ENCODE measurements at places on chromosomes 4 and X.
A peak's percentile ranks its signal among the peaks of the same experiment; 100 is the strongest.

GRCh38 chrX:28135378-28136047 lies 154.3 kb upstream of the DCAF8L1 start:
- DNase-seq: no peak

DNA sequence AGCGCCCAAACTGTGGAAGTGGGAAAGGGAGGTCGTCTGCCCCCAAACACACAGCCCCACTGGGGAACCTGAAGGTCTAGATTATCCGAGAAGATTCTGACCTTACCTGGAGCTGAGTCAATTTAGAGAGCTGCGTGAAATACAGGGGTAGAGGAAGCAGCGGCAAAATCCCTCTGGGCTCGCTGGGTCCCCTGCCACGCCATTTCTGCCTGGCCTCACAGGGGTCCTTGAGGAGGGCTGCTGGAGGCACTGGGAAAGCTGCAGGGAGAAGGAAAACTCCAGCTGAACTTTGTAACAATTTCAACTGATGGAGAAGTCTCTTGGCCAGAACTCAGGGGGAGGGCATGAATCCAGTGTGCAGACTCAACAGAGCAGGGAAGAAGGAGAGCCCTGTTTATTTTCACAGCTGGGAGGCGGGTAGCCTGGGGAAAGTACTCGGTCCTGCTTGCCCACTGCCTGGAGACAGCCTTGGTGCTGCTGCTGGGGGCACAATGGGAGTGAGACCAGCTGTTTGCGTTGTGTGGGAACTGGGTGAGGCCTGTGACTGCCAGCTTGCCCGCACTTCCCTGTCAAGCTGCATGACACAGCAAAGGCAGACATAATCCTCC lies 93.2 kb upstream of the MAPK10 start:
- no peak for DNase-seq

DNA sequence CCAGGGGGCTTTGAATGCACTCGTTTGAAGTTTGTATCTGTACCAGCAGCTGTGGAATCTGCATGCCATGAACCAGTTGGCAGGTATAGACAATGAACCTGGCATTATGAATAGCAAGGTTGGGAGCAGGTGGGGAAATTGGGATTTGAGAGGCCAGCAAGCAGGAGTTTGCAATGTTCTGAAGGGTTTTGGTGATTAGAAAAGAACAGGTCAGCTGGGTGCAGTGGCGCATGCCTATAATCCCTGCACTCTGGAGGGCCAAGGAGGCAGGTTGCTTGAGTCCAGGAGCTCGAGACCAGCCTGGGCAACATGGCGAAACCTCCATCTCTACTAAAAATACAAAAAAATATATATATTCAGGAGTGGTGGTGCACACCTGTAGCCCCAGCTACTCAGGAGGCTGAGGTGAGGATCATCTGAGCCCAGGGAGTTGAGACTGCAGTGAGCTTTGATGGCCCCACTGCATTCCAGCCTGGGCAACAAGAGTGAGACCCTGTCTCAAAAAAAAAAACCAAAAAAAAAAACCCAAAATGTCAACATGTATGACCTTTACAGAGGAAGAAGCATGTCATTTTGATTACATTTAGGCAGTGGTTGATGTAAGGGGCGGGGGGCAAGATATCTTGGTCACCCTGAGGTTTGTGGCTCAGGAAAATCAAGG lies 63.9 kb downstream of the TSC22D3 start:
- DNase-seq: peak; percentile 5

DNA sequence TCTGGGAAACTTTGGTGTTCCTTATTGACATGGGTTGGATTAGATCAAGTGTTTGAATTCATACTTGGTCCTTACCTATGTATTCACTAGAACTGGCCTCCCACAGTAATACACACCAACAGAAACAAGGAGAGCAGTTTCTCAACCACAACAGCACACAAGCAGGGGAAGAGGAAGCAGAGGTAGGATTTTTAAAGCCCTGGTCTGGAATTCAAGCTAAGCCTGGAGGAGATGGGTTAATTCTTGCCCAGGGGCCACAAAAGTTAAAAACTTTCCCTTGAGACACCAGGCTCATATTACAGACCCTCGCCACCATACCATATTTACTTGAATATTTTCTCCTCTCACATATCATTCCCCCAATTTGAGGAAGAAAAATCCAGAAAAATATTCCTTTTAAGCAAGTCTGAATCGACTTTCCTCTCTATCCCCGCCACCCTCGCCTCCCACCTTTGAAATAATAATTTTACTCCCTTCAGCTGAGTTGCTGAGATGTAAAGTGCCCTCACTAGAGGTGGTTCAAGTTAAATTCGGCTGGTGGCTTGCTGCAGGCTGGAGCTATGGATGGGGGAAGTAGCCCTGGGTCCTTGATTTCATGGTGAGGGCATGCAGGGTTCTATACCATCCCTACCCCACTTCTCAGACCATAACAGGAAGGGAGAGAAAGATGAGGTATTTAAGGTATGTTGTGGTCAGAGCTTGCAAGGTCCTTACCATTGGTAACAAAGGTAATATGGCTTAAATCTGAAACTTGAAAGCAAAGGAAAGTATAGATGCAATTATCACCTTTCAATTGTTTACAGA lies 440.2 kb downstream of the INPP4B start:
- no peak for DNase-seq

GRCh38 chr4:13476915-13477314 lies 7.2 kb downstream of the RAB28 start:
- DNase-seq: no peak

DNA sequence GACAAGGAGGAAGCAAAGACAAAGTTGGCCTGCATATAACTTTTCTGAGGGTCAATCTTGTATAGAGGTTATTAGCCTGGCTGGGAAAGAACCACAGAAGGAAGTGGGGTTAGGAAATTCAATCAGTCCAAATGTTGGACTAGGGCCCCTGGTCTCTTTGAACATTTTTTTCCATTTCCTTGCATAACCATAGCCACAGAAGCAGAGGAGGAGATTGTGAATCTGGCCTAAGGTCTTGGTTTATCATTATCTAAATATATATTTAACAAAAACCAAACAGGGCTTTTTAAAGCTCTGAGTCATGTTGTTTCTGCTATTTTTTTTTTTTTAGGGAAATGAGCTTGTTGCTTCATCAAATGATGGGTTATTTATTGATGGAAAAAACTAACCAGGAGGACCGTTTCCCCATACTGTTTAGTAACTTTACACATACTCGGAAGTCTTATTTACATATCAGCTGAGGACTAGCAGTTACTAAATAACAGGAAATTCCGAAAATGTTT lies 97.7 kb upstream of the ACSL4 start:
- DNase-seq: no peak

DNA sequence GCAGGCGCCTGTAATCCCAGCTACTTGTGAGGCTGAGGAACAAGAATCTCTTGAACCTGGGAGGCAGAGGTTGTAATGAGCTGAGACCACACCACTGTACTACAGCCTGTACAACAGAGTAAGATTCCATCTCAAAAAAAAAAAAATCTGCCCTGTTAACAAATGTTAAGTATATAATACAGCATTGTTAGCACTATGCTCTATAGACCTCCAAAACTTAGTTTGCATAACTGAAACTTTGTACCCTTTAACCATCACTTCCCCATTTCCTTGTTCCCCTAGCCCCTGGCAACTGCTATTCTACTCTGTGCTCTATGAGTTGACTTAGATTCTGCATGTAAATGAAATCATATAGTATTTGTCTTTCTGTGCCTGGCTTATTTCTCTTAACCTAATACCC lies 76.7 kb downstream of the TAB3 start:
- no peak for DNase-seq

Measured in T-helper 17 cell (primary cell).